Lower lobe of right lung (tissue), 2 donors: ENCODE measurements at places on chromosomes 11 and 22. TPM values are rescaled to one million over a fixed set of nuclear protein-coding genes. Genes with fewer than 3 reads are reported as not detected.

GRCh38 chr11:76226626-76227025 is 20.3 kb upstream of the WNT11 start:
- H3K4me3 ChIP-seq = no peak overlapping the region
- no peaks in the 10 kb centered on the region for H3K27me3 ChIP-seq
- DNase-seq = no peak
- no peaks in the 10 kb centered on the region for H3K36me3 ChIP-seq
- H3K27ac ChIP-seq = no peak overlapping the region

GRCh38 chr11:119608201-119608600 is 120.8 kb downstream of the NECTIN1 start:
- no peak for DNase-seq
- H3K27ac ChIP-seq = no peak overlapping the region
- H3K4me1 ChIP-seq = no peaks in the 10 kb centered on the region
- peaks cover 6% of the 10 kb centered on the region for H3K27me3 ChIP-seq
- H3K4me3 ChIP-seq = no peak overlapping the region

BUD13 gene
- 15.8 TPM for total RNA-seq

ZC3H7B gene
- 63.1 TPM for total RNA-seq

GRCh38 chr22:19097518-19097917 is 24.7 kb downstream of the DGCR2 start:
- peak overlapping the region; percentile 48 for H3K27ac ChIP-seq
- H3K4me1 ChIP-seq = peaks cover 22% of the 10 kb centered on the region
- no peak for DNase-seq
- H3K4me3 ChIP-seq = no peak overlapping the region
- H3K27me3 ChIP-seq = no peaks in the 10 kb centered on the region
- peaks cover 9% of the 10 kb centered on the region for H3K36me3 ChIP-seq

DNA sequence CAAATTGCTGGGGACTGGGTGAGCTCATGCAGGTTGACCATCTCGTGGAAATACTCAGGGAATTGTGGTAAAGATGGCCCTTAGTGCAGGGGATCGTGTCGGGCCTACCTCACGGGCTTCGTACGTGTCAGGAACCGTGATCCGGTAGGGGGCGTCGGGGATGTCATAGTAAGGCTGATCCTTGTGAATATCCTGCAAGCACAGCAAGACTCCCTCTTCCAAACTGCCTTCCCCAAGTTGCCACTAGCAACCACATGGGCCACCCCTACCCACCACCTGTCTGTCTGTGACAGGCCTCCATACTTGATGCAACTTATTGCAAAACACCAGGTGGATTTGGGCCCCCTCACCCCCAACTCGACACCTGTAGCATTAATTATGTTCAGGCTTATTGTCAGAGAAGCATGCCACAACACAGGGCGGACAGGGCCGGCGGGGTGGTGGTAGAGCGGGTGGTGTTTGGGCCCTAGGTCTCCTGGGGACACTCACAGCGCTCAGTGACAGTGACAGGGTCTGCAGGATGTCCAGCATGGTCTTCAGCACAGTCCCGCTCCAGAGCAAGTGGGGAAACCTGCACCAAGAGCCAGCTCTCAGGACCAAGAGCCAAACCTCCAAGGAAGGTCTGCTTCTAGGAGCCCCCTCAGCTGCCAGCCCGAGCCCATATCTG is 22.6 kb upstream of the SERPIND1 start:
- peaks cover 35% of the 10 kb centered on the region for H3K4me1 ChIP-seq
- no peak for DNase-seq
- H3K4me3 ChIP-seq = no peak overlapping the region
